Daoy (cell line): ENCODE measurements at places on chromosomes 7 and 10. TPM values are rescaled to one million over a fixed set of nuclear protein-coding genes. Genes with fewer than 3 reads are reported as not detected.

DNA sequence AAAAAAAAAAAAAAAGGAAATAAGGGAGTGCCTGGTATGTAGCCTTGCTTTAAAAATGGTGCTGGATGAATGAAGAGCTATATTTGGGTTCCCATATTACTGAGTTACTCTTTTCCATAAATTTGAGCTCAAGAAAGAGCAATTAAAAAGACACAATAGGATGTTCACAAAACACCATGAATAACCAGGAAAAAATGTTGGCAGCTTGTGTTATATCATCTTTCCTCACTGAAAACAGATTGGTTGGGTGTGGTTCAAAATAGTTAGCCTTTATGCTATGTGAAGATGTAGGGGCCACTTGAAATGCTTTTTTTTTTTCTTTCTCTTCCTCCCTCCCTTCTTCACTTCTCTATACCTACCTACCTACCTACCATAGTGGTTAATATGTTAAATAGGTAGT is 256.9 kb downstream of the STK31 start:
- no peak for DNase-seq

DNA sequence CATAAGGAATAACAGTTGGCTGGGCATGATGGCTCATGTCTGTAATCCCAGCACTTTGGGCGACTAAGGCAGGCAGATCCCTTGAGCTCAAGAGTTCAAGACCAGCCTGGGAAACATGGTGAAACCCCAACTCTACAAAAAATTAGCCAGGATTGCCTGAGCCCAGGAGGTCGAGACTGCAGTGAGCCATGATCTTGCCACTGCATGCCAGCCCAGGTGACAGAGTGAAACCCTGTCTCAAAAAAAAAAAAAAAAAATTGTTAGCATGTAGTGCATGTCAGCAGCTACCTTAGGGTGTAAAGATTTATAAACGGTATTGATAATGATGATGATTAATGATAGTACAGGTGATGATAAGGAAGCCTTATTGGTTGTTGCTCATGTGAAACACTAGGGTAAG is 331.2 kb upstream of the FZD1 start:
- DNase-seq, result no peak

DNA sequence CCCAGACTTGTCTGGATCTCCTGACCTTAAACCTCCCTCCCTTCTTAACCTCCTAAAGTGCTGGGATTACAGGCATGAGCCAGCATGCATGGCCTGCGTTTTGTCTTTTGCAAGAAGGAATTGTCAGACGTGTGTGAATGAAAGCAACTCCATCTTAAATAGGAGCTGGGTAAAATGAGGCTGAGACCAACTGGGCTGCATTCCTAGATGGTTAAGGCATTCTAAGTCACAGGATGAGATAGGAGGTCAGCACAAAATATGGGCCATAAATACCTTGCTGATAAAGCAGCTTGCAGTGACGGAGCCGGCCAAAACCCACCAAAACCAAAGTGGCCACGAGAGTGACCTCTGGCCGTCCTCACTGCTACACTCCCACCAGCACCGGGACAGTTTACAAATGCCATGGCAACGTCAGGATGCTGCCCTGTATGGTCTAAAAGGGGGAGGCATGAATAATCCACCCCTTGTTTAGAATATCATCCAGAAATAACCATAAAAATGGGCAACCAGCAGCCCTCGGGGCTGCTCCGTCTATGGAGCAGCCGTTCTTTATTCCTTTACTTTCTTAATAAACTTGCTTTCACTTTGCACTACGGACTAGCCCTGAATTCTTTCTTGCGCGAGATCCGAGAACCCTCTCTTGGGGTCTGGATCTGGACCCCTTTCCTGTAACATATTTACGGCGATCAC is 41.2 kb upstream of the SDK1 start:
- DNase-seq, result peak; percentile 17

- DNase-seq, result no peak
These were observed 1.7 kb upstream of the CDH23 start for GRCh38 chr10:71394926-71395562.

DNA sequence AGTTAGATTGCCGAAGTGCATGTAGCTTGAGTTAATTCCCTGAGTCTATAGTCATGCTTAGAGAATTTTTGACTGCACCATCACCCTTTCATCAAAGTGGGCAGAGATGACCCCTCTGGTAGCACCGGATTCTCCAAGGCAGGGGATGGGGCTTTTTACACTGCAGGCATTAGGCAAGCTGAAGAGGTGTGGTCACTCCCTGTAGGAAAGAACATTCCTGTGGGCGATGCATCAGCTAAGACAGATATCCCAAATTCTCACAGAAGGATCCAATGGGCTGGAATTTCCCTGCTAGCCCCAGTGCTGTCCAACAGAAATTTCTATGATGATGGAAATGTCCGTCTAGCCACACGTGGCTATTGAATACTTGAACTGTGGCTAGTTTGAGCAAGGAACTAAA is 118.2 kb downstream of the ADAM12 start:
- peak; percentile 90 for DNase-seq

GRCh38 chr7:150379441-150380379 is 580 bp downstream of the ZNF775 start:
- DNase-seq, result peak; percentile 55

The MMP21 gene
- total RNA-seq, result not detected in 2 replicates

The OR2A1 gene
- total RNA-seq, result 0.17 TPM in 1 of 2 replicates, not detected in the other

The TMEM213 gene
- total RNA-seq, result not detected in 2 replicates

The UCMA gene
- not detected in 2 replicates for total RNA-seq

The SLC39A12 gene
- total RNA-seq, result not detected in 2 replicates

The GPR158 gene
- total RNA-seq, result 2.6 and 4.6 TPM in 2 replicates
